ENCODE measurements at places on chromosomes 4 and X.

GRCh38 chr4:39452153-39452859 is 6.4 kb downstream of the RPL9 start:
- no peak for DNase-seq

GRCh38 chrX:68492583-68492982 is 6.3 kb upstream of the YIPF6 start:
- DNase-seq = no peak

DNA sequence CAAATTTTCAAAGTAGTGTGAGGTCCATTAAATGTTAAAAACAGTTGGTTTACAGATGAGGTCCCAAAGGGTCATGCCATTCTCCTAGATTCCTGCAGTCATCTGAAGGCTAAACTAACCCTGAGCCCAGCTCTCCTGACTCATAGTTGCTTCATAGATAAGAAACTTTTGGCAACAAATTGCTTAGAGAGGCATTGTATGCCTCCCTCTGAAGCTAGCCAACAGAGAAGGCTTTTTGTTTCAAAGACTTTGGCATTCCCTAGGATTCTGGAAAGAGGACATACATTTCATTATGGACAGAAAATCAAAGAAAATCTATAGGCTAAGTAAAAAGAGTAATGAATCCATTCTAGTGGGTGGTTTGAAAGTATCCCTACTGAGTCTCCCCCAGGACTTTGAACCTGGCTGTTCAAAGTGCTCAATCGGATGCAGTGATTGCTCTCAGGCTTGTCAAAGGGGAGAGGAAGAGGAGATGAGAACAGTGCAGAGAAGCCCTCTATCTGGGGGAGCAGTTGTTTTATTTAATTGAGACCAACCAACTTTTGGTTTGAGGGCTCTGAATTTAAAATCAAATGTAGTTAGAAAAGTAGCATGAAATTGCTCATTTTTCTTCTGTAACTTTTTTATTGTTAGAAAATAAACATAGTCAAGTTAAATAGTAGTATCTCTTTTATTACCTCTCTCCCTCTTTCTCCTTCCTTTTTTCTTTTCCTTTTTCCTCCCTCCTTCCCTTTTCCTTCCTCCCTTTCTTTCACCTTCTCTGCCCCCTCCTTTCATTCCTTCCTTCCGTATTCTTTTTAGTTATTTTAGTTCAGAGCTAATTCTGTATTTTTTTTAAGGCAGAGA is 72.3 kb upstream of the ZNF518B start:
- DNase-seq = no peak

DNA sequence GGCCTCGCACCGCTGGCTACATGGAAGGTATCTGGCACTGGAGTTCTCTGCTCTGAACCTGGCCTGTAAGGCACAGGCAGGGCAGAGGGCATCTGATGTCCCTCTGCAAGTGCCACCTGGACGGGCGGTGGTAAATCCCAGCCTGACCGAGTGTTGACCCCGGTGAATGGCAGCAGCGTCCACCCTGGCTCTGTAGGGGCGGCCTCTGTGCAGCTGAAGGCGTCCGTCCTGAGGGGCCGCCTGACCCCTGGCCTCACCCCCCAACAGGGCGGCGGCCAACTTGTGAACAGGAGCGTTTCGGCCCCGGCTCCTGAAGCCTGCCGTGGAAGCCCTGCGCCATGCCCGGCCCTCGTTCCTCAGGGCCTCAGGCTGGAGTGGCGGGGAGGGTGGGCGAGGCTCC is 51.4 kb downstream of the CPZ start:
- DNase-seq = peak; percentile 11

DNA sequence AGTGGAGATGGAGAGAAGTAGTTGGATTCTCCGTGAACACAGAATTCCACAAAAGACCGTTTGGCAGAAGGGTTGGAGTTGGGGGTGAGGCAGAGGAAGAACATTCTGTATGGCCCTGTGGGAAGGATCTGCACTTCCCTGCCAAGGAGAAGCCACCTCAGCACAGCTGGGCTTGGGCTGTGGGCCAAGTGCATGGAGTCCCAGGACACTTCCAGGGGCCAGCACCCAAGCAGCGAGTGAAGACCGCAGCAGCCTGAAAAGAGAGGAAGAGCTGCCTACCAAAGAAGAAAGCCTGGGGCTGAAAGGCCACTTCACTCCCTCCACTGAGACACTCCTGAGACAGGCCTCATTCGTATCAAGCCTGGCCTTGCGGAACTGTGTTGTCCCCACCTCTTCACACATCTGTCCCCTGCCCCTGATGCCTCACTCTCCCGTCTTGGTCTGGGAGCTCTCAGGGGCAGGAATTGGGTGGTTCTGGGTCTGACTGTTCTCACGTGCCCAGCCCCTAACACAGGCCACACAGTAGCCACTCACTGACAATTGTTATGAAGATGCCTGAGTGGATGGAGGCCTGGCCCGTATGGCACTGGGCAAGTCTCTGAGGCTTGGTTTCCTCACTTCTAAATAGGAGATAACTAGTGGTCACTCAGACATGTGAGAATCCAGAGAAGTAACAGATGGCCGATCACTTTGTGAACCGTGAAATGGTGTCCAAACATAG is 3.3 kb upstream of the AWAT2 start:
- DNase-seq = no peak

DNA sequence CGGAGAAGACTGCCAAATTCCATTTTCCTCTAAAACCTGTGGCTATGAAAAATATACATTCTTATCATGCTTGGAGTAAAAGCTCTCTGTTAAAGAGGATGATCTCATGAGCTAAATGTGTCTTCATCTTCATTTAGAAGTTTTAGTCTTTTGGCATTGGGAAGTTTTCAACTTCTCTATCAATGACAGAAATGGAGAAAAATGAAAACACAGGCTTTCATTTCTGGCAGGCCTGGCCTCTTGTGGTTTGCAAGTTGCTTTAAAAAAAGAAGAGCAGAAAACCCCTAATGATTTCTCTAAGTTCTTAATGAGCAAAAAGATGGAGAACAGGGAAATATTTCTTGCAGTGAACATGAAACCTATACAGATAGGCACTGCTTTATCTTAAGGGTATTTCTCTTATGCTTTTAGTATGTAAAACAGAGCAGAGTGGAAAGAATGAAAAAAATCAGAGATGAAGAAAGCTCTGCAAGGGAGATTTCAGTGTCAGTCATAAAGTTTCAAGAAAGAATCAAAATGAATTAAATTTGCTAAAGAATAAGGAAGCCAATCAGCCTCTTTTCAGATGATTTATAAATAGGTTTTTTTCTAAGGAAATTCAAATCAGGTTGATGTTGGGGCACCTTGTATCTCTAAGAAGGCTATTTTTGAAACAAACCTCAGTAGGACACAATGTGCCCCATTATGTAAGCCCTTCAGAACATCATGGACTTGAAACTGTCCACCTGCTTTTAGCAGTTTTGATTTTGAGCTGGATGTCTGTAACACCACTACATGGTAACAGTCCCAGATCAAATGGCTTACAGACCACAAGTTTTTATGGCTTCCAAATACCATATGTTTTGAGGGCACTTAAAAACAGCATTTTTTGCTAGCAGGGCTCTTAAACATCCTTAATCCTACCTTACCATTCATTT is 225.0 kb downstream of the GRIA3 start:
- no peak for DNase-seq

- DNase-seq = no peak
These were observed 91.3 kb upstream of the MAGEC2 start for GRCh38 chrX:142296421-142296820.

DNA sequence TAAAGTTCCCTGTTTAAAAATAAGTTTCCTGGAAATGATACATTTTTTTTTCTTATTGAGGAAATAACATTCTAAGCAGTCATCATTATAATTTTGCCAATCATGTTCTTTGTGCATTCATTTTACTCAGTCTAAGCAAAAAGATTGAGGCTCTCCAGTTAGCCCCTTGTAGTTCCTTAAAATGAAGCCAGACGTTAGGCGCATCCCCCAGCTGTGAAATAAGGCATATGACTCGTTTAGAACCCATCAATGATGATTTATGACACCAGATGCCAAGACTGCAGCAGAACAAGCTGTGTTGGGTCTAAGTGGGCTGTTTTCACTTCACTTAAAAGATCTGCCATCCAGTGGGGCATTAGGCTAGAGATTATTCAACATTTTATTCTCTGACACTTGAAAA is 17.0 kb downstream of the PDGFC start:
- no peak for DNase-seq

DNA sequence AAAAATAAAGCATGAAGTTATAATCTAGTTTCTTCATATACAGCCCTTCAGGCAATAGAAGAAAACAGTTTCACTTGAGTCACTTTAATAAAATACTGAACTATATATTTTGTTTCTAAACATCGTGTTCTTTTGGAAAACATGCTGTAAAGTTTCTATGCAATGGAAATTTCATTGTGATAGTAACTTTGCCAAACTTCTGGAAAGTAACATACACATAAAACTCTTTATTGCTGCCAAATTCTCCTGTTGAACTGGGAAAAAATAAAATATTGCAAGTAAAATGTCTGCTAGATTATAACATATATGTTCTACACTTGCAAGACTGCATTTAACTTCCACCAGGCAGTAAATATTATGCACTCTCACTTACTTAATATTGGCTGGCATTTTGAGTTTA is 635.4 kb downstream of the SPRY1 start:
- no peak for DNase-seq

DNA sequence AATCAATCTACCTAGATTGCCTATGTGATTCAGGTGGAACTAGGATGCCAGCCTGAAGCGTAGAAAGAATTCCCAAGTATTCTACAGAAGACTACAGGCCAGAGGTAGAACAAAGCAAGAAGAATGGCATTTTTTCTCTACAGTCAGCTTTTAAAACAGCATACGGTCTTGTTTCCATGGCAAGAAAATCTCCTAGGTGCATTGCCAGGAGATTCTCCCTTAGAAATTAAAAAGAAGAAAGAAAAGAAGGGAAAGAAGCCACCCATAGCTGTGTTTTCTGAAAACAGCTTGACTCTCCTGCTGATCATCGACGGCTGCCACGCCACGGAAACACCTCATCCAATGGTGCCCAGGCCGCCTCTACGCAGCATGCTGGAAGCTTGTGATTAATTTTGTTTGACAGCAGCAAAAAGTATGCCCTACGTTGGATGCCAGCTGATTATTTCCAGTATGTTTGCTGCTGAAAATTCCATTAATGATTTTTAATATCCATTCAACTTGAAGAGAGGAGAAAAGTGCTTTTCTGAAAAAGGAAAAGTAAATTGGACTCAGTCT is 24.1 kb downstream of the ANK2 start:
- no peak for DNase-seq

DNA sequence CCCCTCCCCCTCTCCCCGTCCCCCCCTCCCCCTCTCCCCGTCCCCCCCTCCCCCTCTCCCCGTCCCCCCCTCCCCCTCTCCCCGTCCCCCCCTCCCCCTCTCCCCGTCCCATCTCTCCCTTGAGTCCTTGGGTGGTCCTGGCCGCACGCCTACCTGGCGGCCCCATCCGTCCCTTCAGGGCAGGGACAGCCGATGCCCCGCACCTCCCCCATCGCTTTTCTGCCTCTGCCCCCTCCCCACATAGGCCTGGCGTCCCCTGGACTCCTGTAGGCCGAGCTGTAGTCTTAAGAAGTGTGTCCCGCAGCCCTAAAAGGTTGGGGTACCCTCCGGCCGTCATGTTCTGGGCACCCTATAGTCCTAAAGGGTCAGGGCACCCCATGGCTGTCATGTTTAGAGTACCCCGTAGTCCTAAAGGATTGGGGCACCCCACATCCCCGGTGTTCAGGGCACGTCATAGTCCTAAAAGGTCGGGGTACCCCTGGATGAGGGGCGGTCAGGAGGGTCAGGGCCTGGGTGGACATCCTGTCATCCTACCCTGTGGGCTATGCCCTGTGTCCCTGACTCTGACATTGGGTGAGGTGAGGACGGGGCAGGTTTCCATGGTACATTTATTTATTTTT is 10.8 kb upstream of the GTPBP6 start:
- peak; percentile 11 for DNase-seq

DNA sequence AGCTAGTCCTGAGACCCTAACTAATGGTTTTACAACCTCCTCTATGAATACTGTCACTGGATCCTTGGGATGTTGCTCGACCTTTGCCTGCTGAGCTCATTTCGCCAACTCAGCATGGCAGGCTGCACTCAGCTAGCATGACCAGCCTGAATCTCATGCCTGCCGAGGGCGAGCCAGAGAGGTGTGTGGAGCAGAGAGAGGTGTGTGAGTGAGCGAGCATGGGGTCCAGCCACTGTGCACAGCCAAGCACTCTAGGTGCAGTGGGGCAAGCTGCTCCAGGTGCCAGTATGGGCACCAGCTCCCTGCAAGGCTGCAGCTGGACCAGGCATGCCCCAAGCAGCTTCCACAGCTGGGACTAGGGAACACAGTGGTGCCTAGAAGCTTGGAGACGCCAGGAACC is 410.9 kb downstream of the PCDH10 start:
- DNase-seq = no peak
